Progenitor cell of endocrine pancreas (in vitro differentiated cells): ENCODE measurements at places on chromosomes 2 and 18. TPM values are rescaled to one million over a fixed set of nuclear protein-coding genes. Genes with fewer than 3 reads are reported as not detected.

DNA sequence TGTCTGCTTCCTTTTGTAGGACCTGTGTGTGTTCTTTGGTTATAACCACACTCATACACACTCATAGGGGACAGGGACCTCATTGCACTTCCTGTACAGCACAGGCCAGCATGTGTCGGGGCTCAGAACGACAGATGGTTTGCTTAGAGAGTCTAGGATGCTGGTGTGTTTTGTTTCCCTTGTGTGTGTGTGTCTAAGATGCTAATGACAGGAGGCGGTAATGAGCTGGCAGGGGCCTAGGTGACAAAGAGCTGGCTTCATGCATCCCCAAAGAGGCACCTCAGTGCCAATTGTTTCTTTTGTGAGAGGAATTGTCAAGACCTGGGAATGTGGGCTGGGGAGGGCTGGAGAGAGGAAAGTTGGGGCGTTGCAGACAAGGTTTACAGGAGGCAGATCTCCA is 66.6 kb downstream of the CELF4 start:
- no peak for DNase-seq

DNA sequence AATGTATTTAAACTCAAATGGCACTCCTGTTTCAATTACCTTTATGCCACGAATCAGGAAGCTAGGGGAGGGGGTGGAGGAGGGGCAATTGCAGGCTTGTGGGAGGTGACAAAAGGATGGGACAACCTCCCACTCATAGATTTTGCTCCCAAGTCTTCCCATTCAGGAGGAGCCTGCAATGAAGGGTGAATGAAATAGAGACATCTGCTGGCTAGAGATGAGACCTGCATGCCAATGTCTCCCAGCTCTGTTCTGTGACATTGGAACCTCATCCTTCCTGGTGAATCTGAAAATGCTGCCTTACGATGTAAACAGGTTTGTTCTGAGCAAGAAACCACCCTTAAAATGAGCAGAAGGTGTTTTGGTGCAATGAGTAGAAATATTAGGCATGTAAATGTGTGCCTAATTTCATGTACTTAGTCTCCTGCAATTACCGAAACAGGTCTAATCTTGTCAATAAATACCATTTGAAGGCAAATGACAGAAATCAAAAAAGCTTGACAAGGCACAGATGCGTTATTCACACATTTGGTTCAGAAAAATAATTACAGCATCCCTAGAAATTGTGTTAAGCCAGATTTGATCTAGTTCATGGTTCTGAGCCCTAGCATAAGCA is 2.7 kb upstream of the PID1 start:
- peak; percentile 18 for DNase-seq

DNA sequence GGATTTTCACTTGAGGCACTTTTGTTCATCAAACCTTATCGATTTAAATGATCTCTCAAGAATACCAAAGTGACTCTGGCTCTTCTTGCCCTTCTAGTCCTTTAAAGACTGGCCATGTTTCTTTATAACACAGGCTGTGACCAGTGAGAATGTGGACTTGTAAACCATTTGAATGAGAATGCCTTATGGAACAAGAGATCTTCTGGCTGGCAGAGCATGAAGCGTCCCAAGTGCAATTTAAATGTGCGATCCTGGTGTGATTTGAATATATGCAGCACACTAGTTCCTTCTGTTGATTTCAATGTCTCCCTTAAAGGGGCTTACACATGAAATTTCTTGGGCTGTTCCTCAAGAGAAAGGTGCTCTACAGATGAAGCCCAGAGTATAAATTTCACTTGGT is 262.4 kb upstream of the CCDC68 start:
- DNase-seq, result no peak

- no peak for DNase-seq
Observed at GRCh38 chr2:62382757-62383156, 123.2 kb downstream of the TMEM17 start.

DNA sequence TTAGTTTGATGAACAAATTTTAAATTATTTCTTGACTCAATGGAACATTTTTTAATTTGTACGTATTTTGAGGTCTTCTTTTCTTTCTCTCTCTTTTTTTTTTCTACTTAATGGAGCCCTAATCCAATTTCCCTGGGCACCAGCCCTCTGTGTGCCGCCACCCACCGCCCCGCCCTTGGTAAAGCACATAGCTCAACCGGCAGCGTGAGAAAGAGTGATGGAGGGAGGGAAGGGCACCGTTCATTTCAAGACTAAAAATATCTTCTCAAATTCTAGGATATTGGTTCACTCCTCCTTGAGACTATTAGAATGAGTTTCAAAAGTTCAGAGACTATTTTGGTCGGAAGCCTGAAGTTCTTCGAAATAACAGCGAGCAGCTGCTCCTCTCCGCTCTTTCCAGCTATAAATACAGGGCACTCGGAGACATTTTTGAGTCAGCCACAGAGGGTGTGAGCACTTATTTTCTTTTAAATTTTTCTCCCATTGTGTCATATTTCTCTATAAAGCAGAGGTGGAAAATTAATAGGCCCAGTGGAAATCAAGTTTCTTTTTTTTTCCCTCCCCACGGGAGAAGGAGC is 731.7 kb upstream of the ID2 start:
- no peak for DNase-seq

DNA sequence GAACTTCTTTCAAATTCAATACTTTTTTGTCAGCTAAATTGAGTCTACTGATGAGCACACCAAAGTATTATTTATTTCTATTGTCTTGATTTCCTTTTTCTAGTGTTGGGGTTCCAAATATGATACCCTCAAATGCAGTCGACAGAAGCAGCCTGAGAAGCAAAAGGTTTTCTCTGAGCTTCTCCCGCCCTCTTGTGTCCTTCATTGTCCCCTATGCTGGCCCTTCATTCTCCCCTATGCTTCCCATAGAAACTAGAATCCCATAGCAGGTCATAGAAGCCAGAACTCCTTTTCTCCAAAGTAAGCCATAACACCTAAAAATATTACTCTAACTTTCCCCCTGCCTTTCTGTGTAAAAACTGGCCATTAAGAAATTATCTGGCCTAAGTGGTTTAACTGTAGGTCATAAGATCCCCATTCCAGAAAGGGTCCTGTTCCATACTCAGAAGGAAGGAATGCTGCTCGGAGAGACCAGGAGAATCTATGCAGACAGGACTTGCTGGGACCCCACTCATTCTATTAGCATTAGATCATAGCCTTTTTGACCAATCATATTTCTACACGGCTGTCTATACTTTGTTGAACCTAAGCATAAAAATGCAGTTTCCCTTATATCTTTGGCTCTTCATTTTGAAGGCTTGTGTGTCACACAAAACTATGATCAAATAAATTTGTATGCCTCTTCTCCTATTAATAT is 764.6 kb upstream of the PKDCC start:
- no peak for DNase-seq

GRCh38 chr18:36590621-36591580 is 237.9 kb downstream of the TPGS2 start:
- no peak for DNase-seq

DNA sequence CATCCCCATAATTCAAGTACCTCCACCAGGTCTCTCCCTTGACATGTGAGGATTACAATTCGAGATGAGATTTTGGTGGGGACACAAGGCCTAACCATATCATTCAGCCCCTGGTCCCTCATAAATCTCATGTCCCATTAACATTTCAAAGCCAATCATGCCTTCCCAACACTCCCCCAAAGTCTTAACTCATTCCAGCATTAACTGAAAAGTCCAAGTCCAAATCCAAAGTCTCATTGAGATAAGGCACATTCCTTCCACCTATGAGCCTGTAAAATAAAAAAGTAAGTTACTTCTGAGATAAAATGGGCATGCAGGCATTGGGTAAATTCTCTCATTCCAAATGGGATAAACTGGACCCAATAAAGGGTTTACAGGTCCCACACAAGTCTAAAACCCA is 849.7 kb downstream of the BCL11A start:
- no peak for DNase-seq

DNA sequence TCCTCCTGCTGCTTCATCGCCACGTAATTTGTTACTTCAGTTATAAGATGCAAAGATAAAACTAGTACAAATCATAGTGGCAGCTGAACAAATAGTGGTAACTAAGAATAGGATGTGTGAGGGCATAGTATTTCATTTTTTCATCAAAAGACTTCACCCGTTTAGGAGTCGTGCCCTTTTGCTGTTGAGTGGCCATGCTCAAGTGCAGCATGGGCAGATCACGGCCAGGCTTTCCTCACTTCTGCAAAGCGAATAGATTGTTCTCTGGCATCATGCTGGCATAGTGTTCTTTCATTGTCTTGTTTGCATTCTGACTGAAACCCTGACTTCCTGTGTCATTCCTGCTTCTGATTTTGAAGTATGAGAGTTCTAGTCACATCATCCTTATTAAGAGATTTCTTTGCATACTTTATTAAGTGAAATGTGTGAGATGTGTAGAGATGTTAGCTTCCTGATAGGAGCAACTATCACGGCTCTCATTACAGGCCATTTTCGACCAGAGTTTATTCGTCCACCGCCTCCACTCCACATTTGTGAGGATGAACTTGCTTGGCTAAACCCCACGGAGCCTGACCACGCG is 11.8 kb downstream of the CNOT11 start:
- no peak for DNase-seq

GRCh38 chr2:97691166-97691565 is 21.7 kb downstream of the C2orf92 start:
- no peak for DNase-seq

GRCh38 chr2:111100087-111100764 is 20.5 kb upstream of the BCL2L11 start:
- no peak for DNase-seq

GRCh38 chr2:71669628-71670429 is 216.5 kb downstream of the DYSF start:
- DNase-seq, result no peak

- no peak for DNase-seq
Observed at GRCh38 chr2:219384083-219384713, 3.5 kb downstream of the DNPEP start.

GRCh38 chr2:196314780-196315179 is 143.4 kb upstream of the STK17B start:
- DNase-seq, result no peak

DNA sequence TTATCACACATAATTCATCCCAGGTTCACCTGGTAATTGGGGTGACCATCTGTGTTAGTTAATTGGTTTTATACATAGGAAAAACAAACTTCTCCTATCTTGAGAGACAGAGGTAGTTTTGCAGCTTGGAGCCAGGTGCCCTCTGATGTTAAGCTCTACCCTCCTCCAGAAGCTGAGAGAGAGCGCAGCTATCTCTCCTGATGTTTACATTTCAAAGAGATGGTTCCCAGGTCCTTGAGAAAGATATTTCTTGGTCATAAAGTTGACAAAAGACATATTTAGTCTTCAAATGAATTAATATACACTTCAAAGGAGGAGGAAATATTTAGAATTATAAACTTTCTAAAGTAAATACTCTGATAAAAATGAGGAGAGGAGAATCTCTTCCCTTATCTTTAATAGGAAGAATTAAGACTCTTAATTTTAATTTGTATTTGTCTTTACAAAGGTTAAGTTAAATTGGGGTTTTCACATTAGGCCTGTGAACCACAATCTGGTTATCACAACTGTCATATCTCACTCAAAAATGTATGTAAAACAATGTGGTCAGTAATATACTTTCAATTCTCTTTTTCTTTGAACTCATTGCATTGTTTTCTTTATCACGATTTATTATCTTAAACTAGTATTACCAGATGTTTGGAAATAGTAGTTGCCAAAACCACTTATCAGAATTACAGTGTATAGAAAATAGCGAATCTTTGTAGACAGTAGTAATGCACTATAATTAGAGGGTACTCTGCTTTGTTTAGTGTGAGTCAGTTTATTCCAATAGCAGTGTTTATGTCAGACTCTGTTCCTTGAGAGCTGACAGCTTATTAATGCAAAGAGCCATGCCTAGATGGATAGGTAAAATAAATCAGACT is 26.8 kb downstream of the SERPINB4 start:
- DNase-seq, result no peak

POTEI gene
- total RNA-seq, result 4.9 and 5.6 TPM in 2 replicates

CYP26B1 gene
- 31.5 and 37.5 TPM in 2 replicates for total RNA-seq

SERPINB2 gene
- total RNA-seq, result not detected in 2 replicates

RGPD4 gene
- total RNA-seq, result 0.11 TPM in 1 of 2 replicates, not detected in the other

POTEC gene
- not detected in 2 replicates for total RNA-seq

DLX2 gene
- total RNA-seq, result 1.7 and 3.4 TPM in 2 replicates

CCBE1 gene
- total RNA-seq, result 1.1 and 1.2 TPM in 2 replicates
